ENCODE measurements at places on chromosomes 6 and 20. TPM values are rescaled to one million over a fixed set of nuclear protein-coding genes. Genes with fewer than 3 reads are reported as not detected.

OTOR gene
- total RNA-seq: not detected

DNA sequence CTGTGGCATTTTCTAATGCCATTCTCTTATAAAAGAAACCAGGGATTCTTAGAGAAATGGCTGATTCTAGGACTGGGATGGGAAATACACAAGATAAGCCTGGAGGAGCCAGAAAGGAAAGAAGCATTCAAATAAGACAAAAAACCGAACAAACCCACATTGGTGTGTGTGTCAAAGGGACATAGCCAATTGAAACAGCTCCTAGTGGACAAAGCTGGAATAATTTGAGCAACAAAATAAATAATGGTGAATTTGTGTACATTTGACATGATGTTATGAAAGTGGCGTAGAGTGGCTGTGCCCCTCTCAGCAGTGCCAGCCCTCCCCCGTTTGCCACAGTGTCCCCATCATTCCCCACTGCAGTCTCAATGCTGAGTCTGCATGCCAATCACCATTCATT is 55.5 kb downstream of the B3GAT2 start:
- peak; percentile 7 for DNase-seq

C2 gene
- 0.26 TPM for total RNA-seq

DSP gene
- 394 TPM for total RNA-seq

GRCh38 chr6:148677594-148678476 is 69.0 kb upstream of the UST start:
- no peak for DNase-seq

DNA sequence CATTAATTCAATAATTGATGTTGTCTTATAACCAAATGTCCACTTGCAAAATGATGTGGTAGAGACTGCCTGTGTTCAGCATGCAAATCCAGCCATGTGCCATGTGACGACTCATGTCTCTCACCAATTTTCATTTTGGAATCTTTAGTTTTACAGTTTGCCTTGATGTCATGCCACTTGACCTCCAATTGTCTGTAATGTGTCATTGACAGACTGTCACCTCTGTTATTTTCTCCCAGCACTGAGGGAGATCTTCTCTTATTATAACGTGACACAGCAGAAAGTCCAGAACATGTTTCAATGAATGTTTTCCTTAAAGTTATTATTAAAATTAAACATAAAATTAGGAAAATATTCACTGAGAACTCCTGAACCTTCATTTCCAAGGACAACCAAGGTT is 56.7 kb downstream of the LAMA4 start:
- no peak for DNase-seq

TUBB2B gene
- total RNA-seq: under 0.01 TPM

DNA sequence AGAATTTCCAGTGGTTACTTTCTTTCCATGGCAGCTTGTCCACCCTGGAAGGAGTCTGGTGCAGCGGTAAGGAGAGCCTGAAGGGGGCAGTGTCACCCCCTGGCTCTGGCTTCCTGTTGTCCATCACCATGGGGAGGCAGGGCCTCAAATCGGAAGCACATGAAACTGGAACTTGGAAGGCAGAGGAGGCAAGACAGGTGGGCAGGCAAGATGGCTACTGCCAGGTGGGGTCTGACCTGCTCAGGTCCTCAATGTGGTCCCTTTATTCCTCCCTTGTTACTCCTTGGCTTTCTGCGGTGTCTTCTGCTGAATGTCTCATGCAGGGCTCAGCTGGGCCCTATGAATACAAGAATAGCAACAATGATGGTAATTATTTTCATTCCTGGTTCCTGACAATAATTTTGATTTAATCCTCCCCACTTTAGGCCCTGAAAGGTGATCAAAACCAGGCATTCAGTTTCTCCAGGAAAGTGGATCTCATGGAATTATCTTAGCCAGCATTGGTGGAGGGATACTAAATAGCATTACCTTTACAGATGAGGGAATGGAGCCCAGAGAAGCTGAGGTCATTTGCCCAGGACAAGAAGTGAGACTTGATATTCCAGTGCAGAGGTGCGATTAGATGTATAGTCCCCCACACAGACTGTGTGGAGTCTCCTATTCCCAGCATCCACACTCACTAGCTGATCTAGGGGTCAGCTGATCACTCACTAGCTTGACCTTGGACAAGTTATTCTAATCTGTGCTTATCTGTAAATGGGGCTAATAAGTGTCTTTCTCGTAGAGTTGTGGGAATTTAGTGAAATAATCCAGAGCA is 17.6 kb upstream of the SNAI1 start:
- DNase-seq: peak; percentile 36

TMEM200A gene
- 0.79 TPM for total RNA-seq

DNA sequence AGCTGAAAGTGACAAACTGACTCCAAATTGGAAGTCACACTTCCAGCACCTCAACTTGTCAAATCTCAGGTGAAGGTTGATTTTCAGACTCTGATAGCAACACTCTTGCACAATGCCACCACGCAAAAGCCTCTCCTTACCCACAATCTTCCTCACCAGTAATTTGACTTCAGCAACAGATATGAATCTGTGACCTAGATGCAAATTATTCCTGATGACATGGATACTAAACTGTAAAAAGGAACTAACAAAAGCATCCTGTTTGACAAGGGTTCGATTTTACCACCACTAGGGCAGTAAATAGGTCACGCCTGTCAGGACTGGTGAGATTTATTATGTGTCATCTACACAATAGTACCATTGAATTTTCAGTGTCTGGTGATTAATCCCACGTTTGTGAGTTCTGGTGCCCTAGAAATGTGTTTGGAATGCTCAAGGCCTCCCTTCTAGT is 134.4 kb upstream of the COL21A1 start:
- peak; percentile 71 for DNase-seq

DNA sequence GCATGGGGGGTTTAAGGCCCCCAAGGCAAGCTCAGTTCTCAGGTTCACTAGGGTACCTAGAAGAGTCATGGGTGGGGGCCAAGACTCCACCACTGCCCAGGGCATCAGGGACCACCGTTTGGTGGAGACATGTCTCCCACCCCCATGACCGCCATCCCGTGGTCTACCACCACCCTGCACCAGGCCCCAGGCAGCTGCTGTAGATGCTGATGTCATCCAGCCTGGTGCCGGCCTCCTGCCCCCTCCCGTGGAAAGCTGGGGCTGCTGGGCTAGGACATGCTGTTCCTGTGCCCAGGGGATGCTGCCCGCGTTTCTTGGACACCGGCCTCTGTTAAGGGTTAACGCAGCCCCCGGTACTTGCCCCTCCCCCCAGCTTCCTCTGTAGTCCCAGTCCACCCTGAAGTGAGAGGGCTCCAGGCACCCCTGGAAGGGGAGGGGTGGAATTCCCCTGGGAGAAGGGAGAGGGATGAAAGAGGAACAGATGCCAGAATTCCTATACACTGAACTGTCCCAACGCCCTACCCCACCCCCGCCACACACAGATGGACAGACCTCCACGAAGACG is 587 bp downstream of the IP6K3 start:
- peak; percentile 29 for DNase-seq

DNA sequence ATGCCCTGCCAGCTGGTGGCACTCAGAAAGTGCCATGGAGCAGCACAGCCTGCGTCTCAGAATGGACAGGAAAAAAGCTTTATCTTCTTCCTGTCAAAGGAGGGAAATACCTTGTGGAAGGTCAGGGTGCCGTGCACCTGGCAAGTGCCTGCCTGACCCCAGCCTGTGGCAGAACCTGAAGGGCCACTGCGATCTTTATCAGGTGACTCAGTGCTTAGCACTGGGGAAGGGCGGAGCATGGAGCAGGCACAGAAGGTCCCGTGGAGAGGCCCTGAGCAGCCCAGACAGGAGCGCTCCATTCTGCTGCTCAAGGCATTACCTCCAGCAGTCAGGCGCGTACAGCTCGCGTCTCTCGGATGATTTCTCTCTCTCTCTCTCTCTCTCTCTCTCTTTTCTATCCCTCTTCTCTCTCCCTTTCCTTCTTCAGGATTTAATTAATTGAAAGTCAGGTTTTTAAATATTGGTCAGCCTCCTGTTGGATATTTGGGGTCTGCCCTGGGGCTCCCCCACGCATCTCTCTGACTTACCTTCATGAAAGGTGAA is 31.7 kb downstream of the FOXC1 start:
- DNase-seq: peak; percentile 86

DNA sequence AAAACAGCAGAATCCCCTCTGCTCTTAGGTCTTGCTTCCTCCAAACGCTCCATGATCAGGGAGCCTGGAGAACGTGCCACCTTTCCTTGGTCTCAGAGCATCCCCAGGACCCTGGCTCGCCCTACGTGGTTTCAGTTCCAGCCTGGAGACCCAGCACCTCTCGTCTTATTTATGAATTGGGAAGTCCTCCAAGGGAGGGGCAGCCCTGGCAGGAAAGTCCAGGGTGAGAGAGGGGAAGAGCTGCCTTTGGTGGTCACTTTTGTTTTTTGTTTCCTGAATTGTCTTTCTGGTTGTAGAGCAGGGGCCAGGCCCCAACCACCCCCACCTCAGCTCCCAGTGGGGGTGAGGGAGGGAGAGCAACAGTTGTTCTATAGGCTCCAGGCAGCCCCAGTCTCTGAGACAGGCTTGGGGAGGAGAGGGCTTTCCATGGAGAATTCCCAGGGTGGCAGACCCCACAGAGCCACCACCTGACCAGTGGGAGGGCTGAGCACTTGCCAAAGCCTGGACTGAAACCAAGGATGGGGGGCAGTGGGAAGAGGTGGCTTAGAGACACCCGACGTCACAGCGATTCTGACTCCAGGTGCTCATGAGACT is 88.8 kb downstream of the PRND start:
- DNase-seq: no peak

DNA sequence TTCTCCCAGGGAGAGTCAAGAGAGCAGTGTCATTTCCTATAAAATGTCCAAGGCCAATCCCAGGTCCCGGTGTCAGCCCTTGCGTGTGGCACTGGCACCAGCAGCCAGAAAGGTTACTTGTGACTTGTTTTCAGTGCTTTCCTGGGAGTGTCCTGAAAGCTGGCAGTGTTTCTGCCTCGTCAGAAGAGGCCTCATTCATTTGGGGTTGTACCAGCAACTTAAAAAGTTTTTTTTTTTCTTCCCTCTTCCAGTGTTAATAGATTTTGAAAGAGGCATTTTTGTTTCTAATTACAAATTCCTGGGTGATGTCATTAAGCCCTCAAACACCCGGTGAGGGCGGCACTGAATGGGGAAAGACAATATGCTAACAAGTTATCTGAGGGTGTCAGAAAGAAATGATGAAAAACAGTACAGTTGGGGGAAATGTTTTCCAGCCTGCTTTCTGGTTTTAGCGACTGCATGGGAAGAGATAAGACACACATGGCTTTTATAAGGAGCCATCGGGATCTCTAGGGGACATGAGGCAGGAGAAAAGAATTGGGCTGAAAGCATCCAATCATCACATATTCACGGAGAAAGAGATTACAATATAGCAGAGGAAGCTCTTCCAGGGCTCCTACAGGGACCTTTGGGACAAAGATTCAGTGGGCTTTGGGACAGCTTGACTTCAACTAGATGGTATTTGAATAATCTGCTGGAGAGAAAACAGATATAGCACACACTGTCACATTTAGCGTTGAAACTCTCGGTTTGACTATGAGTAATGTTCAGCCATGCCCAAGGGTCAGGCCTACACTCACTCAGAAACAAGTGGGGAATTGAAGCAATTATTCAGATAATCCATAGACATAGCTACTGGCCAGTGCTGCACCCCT is 153.0 kb downstream of the BCAS1 start:
- DNase-seq: peak; percentile 49

- no peak for DNase-seq
Observed at GRCh38 chr6:39056681-39057080, 8.1 kb downstream of the GLP1R start.

B3GALT4 gene
- total RNA-seq: 3.9 TPM

- DNase-seq: no peak
Observed at GRCh38 chr20:1793821-1794220, 101.4 kb upstream of the SIRPA start.

- peak; percentile 74 for DNase-seq
Observed at GRCh38 chr20:43911066-43911465, 3.6 kb upstream of the TOX2 start.

RBPJL gene
- total RNA-seq: not detected

GRCh38 chr20:2829376-2829775 is 11.1 kb downstream of the PCED1A start:
- no peak for DNase-seq

GRCh38 chr6:11632231-11632630 is 94.7 kb downstream of the TMEM170B start:
- DNase-seq: peak; percentile 84

DNA sequence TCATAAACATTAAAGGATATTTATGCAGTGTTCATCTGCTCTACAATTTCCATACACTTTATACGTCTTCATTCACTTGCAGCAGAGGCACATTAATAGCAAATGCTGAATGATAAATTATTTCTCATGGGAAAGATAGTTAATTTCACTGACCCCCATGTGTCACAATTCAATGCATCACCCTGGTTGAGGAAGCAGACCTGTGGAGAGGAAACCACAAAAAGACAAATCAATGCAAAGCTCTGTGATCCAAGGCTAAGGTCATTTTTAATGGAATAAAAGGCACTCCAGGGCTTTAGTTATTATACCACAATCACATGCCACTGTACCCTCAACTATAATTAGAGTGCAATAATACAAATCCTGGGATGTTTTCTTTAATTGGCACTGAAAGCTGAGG is 40.3 kb upstream of the TENT5A start:
- no peak for DNase-seq

GRCh38 chr6:17291778-17292177 is 10.6 kb downstream of the RBM24 start:
- no peak for DNase-seq

DNA sequence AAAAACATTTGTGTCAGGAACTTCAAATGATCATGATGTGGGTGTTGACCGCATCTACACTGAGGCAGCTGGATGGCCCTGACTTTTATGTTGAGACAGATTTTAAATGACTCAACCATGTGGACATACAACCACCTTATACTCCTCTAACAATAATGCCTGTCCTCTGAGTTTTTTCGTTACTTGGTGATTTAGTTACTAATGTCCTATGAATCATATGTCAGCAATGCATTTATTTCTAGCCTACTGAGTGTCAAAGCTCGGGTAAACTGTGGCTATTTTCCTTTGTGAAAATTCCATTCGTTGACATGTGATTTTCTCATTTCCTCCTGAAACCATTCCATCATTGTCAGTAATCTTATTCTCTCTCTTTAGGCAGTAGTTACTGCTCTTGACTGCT is 38.9 kb upstream of the NKX2-4 start:
- peak; percentile 94 for DNase-seq

DNA sequence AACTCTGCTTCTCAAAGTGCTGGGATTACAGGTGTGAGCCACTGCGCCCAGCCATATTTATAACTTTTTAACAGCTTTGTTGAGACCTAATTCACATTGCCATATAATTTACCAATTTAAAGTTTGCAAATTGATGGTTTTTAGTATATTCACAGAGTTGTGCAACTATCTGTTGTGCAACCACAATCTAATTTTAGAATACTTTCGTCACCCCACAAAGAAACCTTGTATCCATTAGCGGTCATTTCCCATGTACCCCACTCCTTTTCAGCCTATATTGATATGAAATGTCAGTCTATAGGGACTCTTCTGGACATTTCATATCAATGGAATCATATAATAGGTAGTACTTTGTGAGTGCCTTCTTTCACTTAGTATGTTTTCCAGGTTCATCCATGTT is 55.8 kb downstream of the FOXO3 start:
- DNase-seq: no peak

- no peak for DNase-seq
Observed at GRCh38 chr20:49394264-49394663, 88.2 kb downstream of the KCNB1 start.

ZNF831 gene
- total RNA-seq: not detected

CLPSL2 gene
- total RNA-seq: not detected

FOXF2 gene
- total RNA-seq: not detected

- DNase-seq: no peak
Observed at GRCh38 chr20:63821811-63822210, 9.3 kb downstream of the ZBTB46 start.

GRCh38 chr6:95093154-95093553 is 484.2 kb upstream of the MANEA start:
- peak; percentile 85 for DNase-seq

LTV1 gene
- 17.5 TPM for total RNA-seq

All from bronchial epithelial cell (primary cell).